CD8-positive, alpha-beta memory T cell (primary cell): ENCODE measurements at places on chromosomes 1 and 21. TPM values are rescaled to one million over a fixed set of nuclear protein-coding genes. Genes with fewer than 3 reads are reported as not detected.

The ZFYVE9 gene
- total RNA-seq, result 4.7 TPM

The PKP1 gene
- not detected for total RNA-seq

The GABRD gene
- not detected for total RNA-seq

The PRR9 gene
- total RNA-seq, result not detected

The NTNG1 gene
- total RNA-seq, result not detected

The KCNE1 gene
- 0.11 TPM for total RNA-seq

The SLC45A1 gene
- 0.31 TPM for total RNA-seq

The C1QA gene
- 0.22 TPM for total RNA-seq

The PRDM16 gene
- not detected for total RNA-seq

The OR2T5 gene
- total RNA-seq, result not detected

The CCDC17 gene
- 1.4 TPM for total RNA-seq

The SLFNL1 gene
- not detected for total RNA-seq

The SFN gene
- total RNA-seq, result 0.37 TPM

The OR2T2 gene
- total RNA-seq, result not detected

The MYBPHL gene
- not detected for total RNA-seq

The SLAMF9 gene
- not detected for total RNA-seq
